ENCODE measurements at places on chromosomes 5 and 9.

DNA sequence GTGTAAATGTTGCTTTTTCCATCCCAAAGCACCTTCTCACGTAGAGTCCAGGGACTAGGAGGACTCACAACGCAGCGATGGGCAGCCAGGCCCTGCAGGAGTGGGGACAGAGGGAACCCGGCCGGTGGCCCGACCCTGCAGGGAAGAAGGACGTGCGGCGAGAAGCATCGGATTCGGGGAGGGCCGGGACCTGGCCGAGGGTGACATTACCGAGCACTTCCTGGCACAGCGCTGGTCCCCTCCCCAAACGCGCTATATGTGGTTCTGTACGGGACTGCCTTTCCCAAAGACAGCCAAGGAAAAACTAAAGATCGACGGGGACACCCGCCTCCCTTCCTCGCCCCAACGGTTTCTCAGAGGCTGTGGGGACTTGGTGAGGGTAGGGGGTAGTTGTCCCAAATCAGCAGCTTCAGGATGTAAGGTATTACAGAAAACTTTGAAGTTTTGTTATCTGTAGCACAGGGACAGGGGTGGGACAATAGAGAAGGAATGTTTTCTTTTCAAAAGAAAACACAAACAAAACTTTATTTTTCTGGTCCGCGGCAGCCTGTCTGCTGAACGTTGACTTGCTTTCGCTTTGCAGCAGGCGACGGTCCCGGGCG, 887 bp upstream of the MAP3K1 start:
- DNase-seq = no peak

- no peak for DNase-seq
Observed at GRCh38 chr5:58148254-58148775, 311.6 kb downstream of the PLK2 start.

DNA sequence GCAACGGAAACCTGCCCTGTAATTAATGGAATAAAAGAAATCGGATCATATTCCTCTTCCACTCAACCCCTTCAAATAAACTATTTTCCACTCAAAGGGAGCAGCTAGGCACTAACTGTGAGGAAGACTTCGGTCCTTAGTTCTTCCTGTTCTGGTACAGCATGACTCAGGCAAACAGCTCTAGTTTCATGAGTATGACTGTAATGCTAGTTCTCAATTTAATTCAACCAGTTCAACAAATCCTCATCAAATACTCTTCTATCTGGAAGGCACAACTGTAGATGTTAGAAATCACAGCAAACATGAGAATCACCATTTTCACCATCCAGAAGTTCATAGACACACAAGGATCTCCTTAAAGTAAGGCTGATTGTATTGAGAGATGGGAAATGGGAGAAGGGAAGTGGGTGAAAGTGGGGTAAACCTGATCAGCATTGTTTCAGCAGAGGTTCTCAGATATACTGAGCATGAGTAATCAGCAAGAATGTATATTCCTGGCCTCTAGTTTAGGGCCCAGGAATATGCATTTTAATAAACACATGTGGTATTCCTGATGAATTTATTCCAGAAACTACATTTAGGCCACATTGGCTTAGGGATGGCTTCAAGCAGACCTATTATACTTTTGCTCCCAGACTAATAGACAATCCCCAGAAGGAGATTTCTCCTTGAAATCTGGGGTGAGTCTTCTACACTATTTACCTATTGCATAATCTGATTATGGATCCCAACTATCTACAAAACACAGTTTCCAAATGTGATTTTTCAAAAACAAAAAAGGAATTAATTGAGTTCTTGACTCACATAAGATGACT, 141.1 kb upstream of the SLC12A2 start:
- DNase-seq = peak; percentile 67

GRCh38 chr9:34773306-34773910, 63.5 kb upstream of the CCL21 start:
- no peak for DNase-seq

GRCh38 chr9:116030517-116030916, 123.1 kb upstream of the PAPPA start:
- no peak for DNase-seq

Data from NCI-H2081 (cell line).